SHP77 (cell line): ENCODE measurements at places on chromosomes 4 and X.

DNA sequence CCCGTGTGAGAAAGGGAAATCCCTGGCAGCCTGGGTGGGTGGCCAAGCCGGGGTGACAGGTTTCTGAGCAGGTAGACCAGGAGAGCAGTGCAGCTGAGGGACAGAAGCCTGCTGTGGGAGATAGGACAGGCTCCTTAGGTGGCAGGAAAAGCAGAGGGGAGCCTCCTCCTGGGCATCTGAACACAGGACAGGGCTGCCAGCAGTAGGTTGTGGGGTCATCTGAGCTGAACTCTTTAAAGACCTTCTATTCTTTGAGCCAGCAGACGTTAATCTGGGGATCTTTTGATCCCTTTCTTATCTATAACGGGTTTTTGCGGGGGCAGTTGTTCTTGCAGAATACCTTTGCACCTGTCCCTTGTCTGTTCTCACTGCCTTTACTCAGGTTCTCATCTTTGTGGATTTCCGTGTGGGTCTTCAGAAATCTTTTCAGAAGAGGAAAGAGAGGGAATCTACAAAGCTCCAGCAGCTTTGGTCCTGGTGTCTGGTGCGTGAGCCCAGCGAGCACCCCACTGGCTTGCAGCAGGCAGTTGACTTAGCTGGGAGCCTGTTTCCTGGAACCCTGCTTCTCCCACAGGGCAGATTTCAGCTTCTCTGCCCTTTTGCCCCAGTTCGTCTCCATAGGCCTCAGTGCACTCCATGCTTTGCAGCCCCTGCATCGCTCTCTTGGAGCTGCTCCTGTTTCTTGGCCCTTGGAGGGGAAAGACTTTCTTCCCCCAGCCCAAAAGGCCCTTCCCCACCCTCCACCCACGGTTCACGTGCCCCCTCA is 35.8 kb upstream of the TADA2B start:
- no peak for DNase-seq

GRCh38 chrX:24150898-24151297 is 1.4 kb downstream of the ZFX start:
- no peak for DNase-seq

GRCh38 chr4:105453550-105454205 is 20.2 kb downstream of the PPA2 start:
- DNase-seq: no peak

DNA sequence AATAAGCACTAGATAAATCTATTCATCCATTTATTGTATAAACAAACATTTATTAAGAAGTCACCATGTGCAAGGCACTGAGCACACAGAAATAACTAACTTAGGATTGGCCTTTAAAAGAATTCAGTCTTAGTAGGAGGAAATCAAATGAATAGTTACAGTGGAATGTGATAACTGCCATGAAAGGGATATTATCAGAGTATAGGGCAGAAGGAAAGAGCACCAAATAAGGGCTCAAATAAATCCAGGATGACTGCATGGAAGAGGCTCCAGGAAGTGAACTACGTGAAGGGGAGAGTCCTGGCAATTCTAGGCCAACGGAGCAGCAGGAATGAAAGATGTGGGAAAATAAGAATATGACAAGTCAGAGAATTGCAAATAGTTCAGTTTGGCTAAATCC is 406.0 kb downstream of the INPP4B start:
- DNase-seq: no peak

GRCh38 chr4:35802644-35803043 is 441.7 kb downstream of the ARAP2 start:
- no peak for DNase-seq

DNA sequence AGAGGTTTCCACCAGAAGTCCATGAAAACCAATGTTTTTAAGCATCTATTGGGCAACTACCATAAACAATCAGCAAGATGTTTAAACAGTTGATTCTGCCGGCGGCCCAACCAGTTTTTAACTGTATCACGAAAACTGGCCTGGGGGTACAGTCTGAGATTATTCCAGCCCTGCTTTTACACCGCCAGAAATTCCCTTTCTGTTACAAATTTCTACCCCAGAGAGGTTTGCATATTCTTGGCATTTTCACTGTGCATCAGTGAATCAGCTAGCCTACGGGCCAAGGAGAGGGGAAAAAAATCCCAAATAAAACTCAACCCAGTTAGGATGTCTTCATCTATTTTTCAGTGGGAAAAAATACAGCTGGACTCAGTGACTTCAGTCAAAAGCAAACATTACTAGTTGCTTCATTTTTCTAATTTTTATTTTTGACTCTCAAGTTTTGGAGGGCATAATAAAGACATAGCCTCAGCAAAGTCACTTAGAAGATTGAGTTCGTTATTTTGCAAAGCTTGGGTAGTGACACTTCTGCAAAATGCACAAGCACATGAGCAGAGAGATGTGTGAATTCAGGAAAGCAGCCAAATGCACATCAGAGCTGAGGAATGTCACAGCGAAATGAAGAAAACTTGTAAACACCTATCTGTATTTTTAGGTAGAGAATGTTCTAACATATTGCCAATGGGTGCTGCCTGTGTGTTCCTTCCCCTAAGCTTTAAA is 167.8 kb upstream of the GK2 start:
- no peak for DNase-seq

- DNase-seq: no peak
These were observed 26.0 kb downstream of the CAPN6 start for GRCh38 chrX:111244235-111244750.

DNA sequence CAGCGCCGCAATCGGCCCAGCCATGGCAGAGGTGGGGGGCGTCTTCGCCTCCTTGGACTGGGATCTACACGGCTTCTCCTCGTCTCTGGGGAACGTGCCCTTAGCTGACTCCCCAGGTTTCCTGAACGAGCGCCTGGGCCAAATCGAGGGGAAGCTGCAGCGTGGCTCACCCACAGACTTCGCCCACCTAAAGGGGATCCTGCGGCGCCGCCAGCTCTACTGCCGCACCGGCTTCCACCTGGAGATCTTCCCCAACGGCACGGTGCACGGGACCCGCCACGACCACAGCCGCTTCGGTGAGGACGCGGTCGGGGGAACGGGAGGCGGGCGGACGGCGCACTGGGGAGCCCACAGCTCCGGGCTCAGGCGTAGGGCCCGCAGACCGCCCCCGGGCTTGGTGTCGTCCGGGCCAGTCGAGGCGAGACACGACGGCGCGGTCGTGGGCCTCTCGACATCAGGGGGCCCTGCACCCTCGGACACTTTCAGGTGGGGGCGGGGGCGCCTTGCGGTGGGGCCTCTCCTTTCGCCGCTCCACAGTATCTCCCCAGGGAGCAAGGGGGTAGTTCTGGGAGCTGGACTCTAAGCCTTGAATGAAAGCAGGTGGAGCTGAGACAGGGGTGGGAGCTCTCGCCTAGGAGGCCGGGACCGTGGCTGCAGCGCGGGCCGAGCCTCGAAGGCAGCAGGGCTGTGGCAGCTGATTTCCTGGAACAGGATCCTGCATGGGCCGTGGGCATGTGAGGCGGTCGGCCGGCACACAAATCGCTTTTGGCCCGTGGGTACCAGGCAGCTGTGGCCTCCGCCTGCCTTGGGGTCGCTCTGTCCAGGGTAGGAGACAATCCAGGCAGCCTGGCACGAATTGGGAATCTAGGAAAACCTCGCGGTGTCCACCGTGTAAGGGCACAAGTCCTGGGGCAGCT is 722 bp downstream of the FGF16 start:
- no peak for DNase-seq

DNA sequence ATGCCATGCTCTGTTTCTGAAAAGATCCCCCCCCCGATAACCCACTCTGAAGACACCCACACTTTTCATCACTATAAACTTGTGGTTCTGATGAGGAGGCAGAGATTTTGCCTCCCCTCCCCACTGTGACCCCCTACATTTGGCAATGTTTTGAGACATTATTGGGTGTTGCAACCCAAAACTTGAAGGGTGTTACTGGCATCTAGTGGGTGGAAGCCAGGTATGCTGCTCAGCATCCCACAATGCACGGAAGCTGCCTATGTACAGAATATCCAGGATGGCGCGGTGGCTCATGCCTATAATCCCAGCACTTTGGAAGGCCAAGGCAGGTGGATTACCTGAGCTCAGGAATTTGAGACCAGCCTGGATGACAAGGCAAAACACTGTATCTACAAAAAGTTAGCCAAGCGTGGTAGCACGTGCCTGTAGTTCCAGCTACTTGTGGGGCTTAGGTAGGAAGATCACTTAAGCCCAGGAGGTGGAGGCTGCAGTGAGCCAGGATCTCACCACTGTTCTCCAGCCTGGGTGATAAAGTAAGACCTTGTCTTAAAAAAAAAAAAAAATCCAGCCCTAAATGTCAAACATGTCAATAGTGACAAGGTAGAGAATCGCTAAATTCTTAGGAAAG is 87.3 kb downstream of the SCD5 start:
- no peak for DNase-seq

DNA sequence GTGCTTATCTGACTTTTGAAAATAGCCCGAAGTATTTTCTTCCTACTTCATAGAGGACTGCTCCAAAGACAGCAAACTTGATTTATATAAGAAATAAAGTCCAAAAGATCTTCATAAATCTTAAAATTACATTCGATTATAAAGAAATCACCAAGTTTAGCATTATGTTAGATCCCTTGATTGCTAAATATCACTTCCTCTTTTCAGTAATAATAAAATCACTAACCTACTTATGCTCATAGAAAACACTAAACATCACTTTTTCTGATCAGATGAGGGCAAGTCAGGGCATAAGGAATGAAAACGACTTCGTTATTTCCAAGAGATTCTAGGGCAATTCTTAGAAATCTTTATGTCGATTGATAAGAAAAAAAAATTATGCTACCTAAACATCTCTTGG is 32.0 kb downstream of the DYNLT3 start:
- no peak for DNase-seq

DNA sequence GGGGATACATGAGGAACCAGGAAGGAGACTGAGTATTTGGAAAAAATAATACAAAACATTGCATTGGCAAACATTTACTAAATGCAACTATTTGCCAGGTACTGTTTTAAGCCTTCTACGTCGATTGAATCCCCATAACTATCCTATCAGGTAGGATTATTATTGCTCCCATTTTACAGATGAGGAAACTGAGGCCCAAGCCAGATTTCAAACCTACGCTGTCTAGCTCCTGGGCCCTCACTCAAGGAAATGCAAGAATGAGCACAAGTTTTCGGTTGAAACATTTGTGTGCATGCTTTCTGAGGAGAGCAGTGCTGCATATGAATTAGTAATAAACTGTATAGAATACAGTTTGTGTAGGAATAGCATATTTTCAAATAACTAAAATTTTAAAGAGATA is 206.7 kb downstream of the CEP135 start:
- no peak for DNase-seq

DNA sequence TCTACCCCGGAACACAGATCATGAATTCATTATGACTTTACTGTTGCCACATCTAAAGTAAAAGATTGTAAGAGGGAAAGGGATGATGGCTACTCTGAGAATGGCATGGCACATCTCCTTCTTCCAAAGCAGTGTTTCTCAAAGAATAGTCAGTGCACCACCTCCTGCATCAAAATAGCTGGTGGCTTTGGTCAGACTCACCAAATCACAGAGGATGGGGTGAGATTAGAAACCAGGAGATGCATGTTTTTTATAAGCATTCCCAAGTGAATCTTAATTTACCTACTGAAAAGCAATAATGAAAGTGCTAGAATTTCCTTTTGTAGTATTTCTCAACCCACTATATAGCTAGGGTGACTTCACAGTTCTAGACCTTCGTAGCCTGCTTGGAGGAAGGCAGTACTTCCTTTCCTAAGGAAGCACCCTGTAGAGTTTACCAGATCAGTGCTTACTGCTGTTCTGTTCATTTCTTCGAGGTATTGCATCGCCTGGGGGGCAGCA is 340.8 kb upstream of the KLF3 start:
- DNase-seq: no peak

DNA sequence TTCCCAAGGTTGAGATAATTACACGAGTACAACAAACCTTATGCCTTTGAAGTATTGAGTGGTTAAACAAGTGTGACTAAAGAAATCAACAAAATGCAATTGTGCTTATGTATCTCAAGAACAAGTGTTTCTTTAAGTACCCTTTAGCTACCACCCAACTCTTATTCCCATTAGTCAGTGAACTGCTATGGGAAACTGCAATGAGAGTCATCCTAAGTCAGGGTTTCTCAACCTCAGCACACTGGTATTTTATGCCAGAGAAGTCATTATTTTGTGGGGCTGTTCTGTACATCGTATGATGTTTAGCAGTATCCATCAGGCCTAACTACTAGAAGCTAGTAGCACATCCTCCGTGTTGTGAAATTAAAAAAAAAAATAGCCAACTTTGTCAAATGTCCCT is 549.1 kb upstream of the BOD1L1 start:
- DNase-seq: no peak

- DNase-seq: no peak
These were observed 67.2 kb downstream of the MAP3K15 start for GRCh38 chrX:19448077-19448476.

- DNase-seq: no peak
These were observed 42.2 kb upstream of the HSD17B10 start for GRCh38 chrX:53476371-53476770.

DNA sequence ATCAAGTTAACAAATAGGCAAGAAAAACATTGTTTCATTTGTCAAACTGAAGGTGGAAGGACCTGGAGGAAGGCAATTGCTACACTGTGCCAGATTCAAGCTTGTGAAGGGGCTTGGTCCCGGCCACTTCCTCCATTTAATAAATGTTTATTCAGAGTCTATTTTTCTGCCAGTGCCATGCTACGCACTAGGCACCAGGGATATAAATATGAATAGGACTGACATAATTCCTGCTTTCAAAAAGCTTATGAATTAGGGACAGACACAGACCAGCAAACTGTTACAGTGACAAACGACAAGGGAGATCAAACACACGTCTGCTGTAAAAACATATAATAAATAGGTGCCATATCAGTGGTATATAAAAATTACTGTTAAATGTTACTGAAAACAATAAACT is 571 bp downstream of the TLR6 start:
- no peak for DNase-seq

DNA sequence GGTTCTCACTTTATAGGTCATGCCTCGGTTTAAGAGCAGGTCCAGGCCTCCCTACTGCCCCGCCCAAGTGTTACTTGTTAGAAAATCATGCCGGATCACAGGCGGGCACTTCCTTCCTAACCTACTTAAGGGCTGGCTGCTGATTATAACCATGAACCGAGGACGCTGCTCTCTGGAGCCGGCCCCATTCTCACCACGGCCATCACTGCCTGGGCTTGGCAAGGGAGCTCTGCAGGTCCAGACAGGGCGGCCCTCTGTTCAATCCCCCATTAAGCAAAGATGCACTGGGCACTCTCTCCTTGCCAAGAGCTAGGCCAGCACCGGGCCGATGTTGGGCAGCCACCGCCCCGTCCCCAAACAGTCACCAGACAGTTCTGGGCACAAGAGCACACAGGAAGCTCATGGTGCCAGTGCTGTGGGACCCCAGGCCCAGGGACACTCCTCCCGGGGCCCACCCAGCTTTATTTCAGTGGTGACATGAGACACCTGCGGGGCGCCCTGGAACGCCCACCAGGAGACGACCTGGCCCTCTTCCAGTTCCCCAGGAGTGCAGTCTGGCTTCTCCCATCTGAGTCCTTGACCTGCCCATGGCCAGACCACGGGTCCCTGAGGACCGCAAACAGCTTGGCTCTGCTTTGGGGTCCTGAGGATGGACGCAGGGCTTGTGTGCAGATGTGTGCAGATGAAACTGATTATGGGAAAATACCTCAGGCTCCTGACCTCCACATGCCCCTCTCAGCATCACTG is 44.0 kb downstream of the ABLIM2 start:
- no peak for DNase-seq
